ENCODE measurements at places on chromosomes 7 and 10. TPM values are rescaled to one million over a fixed set of nuclear protein-coding genes. Genes with fewer than 3 reads are reported as not detected.

The RBM20 gene
- 0.40 TPM for total RNA-seq

The WDFY4 gene
- total RNA-seq, result 0.67 TPM

The FAM241B gene
- 4.1 TPM for total RNA-seq

The ECD gene
- total RNA-seq, result 62.1 TPM

The AKR1D1 gene
- not detected for total RNA-seq

The CDH23 gene
- not detected for total RNA-seq

The ZNF239 gene
- 4.4 TPM for total RNA-seq

The LRIT1 gene
- not detected for total RNA-seq

The KMT2E gene
- 23.3 TPM for total RNA-seq

The INPP5F gene
- total RNA-seq, result 19.0 TPM

The ATRNL1 gene
- 1.2 TPM for total RNA-seq

The HOXA2 gene
- total RNA-seq, result not detected

The LOXL4 gene
- not detected for total RNA-seq

The MAT1A gene
- 0.13 TPM for total RNA-seq

The FRG2B gene
- total RNA-seq, result not detected

The COX15 gene
- 41.4 TPM for total RNA-seq

The GOLGA7B gene
- 0.33 TPM for total RNA-seq

The HOXA10 gene
- total RNA-seq, result 29.3 TPM

The SPAM1 gene
- total RNA-seq, result not detected

The SYT15B gene
- not detected for total RNA-seq

The PTPRZ1 gene
- 0.30 TPM for total RNA-seq

The MEIG1 gene
- total RNA-seq, result not detected

The DUSP5 gene
- total RNA-seq, result 72.7 TPM

The PODXL gene
- total RNA-seq, result 131 TPM

The INA gene
- not detected for total RNA-seq

The EN2 gene
- total RNA-seq, result not detected

The NPTX2 gene
- total RNA-seq, result not detected

The BTRC gene
- 6.4 TPM for total RNA-seq

The STYXL1 gene
- 51.9 TPM for total RNA-seq

The JCAD gene
- 8.5 TPM for total RNA-seq

The ZNF92 gene
- total RNA-seq, result 7.0 TPM

The CPA4 gene
- 25.9 TPM for total RNA-seq

The AHR gene
- total RNA-seq, result 21.7 TPM
